ENCODE measurements at places on chromosomes 12 and 14. TPM values are rescaled to one million over a fixed set of nuclear protein-coding genes. Genes with fewer than 3 reads are reported as not detected.

Gene RBMS2
- 26.2 TPM for total RNA-seq

Gene TAS2R30
- total RNA-seq = 7.5 TPM

Gene TAS2R43
- total RNA-seq = not detected

Gene ACOT4
- 0.98 TPM for total RNA-seq

Gene MANSC4
- not detected for total RNA-seq

All from smooth muscle cell of the pulmonary artery (primary cell).